ENCODE measurements at places on chromosomes 7 and 10. TPM values are rescaled to one million over a fixed set of nuclear protein-coding genes. Genes with fewer than 3 reads are reported as not detected.

Gene AP4M1
- 5.5 TPM for total RNA-seq

Gene ECHDC3
- total RNA-seq: 2.1 TPM

Gene EVX1
- total RNA-seq: not detected

- DNase-seq: no peak
- no peaks in the 10 kb centered on the region for H3K36me3 ChIP-seq
- no peaks in the 10 kb centered on the region for H3K4me1 ChIP-seq
- no peak overlapping the region for H3K4me3 ChIP-seq
These were observed 1288.5 kb downstream of the GATA3 start for GRCh38 chr10:9342885-9343570.

DNA sequence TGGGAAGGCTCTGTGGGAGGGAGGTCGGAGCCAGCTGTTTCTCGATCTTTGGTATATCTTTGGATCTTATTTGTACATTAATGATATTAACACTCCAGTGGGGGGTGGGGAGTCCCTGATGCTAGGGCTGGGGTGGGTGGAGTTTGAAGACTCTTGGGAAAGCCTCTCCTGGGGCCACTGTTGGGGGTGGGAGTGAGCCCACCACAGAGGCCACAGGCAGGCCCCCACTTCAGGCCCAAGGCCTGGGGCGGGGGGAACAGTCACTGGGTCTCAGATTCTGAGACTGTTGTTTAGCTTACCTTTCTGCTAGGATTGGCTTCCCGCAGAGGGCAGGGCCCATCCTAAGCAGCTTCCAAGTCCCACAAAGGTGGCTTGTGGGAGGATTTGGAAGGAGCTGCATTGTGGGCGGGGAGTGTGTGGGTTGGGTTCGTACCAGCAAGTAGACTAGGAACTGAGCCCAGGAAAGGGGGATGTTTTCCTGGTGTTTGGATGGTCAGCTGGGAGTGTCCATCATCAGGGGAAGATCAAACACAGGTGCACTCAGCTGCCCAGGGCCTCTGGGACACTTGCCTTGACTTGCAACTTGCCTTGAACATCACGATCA, 11.9 kb downstream of the YKT6 start:
- no peak for DNase-seq
- H3K4me1 ChIP-seq: no peaks in the 10 kb centered on the region
- H3K36me3 ChIP-seq: peaks cover 61% of the 10 kb centered on the region
- no peak overlapping the region for H3K4me3 ChIP-seq

GRCh38 chr10:125871338-125871737, 9.8 kb downstream of the DHX32 start:
- H3K4me3 ChIP-seq: no peak overlapping the region
- DNase-seq: no peak
- no peak overlapping the region for H3K27ac ChIP-seq
- no peaks in the 10 kb centered on the region for H3K36me3 ChIP-seq

DNA sequence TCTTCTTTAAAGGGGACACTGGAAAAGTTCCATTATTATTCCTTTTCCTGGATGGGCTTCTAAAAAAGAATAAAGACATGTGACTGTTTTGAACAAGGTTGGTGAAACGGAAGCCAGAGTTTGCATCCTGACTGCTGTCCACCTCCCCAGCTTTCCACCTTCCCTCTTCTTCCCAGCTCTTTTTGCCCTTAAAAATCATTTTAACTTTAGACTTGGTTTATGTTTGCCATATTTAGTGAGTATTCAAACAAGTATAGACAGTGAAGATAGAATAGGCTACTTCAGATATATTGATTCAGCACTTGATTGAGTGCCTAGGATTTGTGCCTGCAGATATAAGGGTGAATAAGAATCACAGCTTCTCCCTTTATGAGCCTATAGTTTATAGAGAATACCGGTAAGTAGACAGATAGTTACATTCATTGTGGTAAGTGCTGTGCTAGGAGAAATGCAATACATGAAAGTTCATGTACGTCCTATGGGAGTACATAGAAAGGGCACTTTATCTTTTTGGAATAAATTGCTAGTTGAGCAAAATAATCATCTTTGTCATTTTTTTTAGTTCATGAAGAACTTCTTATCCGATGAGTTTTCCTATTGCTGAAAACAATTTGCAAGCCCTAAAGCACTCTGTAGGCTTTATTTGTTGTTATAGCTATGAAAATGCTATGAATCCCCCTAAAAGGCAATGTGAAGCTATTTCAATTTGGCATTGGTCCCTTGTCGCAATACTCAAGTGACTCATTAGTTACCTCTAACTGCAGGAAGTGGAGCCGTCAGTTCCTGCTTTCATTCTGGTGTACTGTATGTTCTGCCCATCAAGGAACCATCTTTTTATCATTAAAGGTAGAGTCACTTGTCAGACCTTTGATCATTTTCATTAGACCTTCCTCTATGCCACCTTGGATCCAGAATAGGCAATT, 57.2 kb upstream of the STRIP2 start:
- H3K4me1 ChIP-seq: no peaks in the 10 kb centered on the region
- no peaks in the 10 kb centered on the region for H3K27me3 ChIP-seq
- no peak overlapping the region for H3K4me3 ChIP-seq
- DNase-seq: no peak
- H3K27ac ChIP-seq: no peak overlapping the region

DNA sequence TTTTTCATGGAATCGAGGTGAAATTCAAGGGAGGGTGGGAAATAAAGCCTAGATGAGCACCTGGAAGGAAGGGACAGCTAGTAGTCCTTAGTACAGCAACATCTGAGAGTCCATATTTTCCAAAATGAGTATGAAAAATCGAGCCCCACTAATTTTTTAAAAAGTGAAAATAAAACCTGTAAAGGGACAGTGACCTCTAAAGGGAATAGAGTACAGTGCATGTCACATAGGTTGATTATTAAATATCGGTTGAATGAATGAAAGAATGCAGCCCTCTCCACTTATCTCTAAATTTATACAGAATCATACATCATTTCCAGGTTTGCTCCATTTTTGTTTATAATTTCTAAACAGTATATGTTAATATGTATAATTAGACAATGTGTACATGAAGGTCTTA, 1088.5 kb upstream of the GHITM start:
- H3K4me3 ChIP-seq: no peak overlapping the region
- H3K4me1 ChIP-seq: no peaks in the 10 kb centered on the region
- no peaks in the 10 kb centered on the region for H3K36me3 ChIP-seq
- H3K27me3 ChIP-seq: no peaks in the 10 kb centered on the region
- DNase-seq: no peak

DNA sequence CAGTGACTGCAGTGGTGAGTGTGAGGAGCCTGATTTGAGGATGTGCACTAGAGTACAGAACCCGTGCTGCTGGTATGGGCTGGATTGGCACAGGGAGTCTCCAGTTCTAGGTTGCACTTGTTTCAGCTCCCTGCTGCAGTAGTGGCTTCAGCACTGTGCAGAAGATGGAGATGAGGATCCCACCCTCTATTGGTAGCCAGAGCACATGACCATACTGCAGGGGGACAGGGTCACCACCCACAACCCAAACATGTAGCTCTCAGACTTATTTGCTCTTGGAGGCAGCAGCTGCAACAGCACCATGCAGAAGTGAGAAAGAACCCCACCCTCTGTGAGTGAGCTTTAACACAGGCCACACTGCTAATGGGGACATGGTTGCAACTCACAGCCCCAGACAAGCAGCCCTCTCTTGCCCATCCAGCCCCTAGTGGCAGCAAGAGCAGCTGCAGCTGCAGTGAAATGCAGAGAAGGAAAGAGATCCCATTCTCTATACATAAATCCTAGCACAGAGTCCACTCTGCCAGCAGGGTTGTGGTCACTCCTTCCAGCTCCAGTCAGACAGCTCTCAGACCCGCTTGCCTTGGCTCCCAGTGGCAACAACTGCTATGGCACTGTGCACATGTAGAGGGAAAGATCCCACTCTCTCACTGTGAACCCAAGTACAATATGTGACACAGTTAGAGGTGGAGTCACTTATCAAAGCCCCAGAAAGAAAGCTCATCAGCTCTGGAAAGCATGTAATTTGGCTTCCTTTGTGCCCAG, 51.4 kb upstream of the SCIN start:
- no peak overlapping the region for H3K4me3 ChIP-seq
- H3K27me3 ChIP-seq: no peaks in the 10 kb centered on the region
- H3K27ac ChIP-seq: no peak overlapping the region
- no peaks in the 10 kb centered on the region for H3K4me1 ChIP-seq
- no peaks in the 10 kb centered on the region for H3K36me3 ChIP-seq

GRCh38 chr10:11522821-11523245, 88.6 kb downstream of the USP6NL start:
- no peaks in the 10 kb centered on the region for H3K27me3 ChIP-seq
- no peak for DNase-seq
- H3K4me3 ChIP-seq: no peak overlapping the region
- H3K27ac ChIP-seq: no peak overlapping the region

- no peaks in the 10 kb centered on the region for H3K36me3 ChIP-seq
- no peaks in the 10 kb centered on the region for H3K4me1 ChIP-seq
- no peak for DNase-seq
- no peak overlapping the region for H3K4me3 ChIP-seq
These were observed 19.7 kb downstream of the MET start for GRCh38 chr7:116691664-116692063.

GRCh38 chr10:29784175-29784773, 149.5 kb upstream of the SVIL start:
- no peak overlapping the region for H3K4me3 ChIP-seq
- H3K27ac ChIP-seq: no peak overlapping the region
- no peak for DNase-seq

DNA sequence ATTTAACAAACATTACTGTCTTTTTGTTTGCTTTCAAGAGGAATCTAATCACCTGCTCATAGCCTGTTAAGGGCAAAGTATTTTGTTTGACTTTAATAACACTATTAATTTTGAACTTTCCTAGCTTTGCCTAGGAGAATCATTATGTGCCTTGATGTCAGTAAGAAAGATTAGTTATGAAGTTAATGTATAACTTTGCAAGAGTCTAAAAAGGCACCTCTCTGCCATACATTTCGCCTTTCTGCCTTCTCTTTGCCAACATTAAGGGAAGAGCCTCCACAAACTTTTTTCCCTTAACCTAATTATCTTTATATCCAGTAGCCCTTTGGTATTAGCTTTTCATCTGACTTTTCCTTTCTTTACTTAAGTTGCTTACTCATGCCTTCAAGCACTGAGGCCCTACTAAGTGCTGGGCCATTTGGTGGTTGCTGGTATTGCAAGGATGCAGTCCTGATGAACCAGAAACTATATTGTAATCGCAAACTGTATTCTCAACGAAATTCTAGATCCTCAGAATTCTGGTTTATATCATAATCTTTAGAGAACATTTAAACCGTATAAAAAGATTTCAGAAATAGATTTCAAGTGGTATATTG, 108.5 kb downstream of the SND1 start:
- no peaks in the 10 kb centered on the region for H3K36me3 ChIP-seq
- H3K4me3 ChIP-seq: no peak overlapping the region
- no peak overlapping the region for H3K27ac ChIP-seq
- DNase-seq: no peak
- peaks cover 8% of the 10 kb centered on the region for H3K4me1 ChIP-seq

DNA sequence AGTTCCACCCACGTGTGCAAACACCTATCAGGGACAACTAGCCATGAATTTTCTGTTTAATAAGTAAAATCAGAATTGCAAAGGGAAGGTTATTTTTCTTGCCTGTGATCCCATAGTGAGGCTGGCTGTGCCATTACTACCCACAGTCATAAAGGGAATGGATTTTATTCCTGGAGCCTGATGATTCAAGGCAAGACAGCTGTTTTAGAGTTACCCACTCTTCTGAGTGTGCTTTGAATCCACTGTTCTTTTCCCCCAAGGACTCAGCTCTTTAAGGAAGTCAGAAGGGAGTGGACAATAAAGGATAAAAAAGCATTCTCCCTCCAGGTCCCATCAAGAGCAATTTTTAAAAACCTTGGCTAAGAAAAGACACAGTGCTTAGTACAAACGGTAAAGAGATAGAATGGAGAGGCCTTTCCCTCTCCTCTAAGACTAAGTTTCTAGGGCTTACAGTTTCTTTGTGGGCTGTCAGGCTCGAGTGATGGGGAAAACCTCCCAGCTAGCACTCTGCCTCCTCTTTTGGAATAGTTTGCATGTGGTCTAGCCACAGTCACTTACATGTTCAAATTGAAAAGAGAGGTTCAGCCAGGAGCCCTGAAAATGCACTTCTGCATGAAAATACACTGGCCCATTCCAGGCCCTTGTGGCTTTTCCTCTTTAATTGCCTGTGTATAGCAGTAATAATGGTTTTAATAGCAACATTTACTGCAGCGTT, 5.1 kb upstream of the LRRC4 start:
- no peaks in the 10 kb centered on the region for H3K36me3 ChIP-seq
- DNase-seq: no peak
- peaks cover 5% of the 10 kb centered on the region for H3K4me1 ChIP-seq

DNA sequence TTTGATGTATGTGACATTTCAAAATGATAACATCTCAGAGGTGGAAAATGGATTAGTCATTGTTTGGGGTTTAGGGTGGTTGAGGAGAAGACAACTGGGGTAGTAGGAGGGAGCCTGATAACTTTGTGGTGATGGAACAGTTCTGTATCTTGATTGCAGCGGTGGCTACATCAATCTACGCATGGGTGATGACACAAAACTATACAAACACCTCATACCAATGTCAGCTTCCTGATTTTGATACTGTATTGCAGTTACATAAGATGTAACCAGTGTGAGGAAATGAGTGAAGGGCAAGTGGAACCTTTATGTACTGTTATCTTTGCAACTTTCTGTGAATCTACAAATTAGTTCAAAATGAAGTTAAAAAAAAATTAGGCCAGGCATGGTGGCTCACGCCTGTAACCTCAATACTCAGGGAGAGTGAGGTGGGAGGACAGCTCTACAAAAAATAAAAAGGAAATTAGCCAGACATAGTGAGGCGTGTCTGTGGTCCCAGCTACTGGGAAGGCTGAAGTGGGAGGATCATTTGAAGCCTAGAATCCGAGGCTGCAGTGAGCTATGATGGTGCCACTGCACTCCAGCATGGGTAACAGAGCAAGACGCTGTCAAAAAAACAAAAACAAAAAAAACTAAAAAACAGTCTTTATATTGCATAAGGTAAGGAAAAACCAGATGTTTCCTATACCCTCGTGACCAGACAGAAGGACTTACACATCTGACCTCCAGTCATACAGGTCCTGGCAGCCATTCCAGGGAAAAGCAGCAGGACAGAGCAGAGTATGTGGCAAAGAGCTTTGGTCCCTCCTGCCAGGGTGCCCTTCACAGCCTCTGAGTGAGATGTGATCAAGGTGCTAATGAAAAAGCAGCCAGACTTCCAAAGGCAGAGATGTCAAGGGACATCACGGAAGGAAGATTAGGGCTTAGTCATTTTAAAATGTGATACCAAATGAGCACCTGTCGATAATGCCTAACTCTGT, 50.8 kb downstream of the CYTH3 start:
- H3K36me3 ChIP-seq: no peaks in the 10 kb centered on the region
- H3K4me1 ChIP-seq: no peaks in the 10 kb centered on the region
- DNase-seq: peak; percentile 8
- no peak overlapping the region for H3K4me3 ChIP-seq
